AG10803 (cell line): ENCODE measurements at places on chromosomes 1 and 21.

DNA sequence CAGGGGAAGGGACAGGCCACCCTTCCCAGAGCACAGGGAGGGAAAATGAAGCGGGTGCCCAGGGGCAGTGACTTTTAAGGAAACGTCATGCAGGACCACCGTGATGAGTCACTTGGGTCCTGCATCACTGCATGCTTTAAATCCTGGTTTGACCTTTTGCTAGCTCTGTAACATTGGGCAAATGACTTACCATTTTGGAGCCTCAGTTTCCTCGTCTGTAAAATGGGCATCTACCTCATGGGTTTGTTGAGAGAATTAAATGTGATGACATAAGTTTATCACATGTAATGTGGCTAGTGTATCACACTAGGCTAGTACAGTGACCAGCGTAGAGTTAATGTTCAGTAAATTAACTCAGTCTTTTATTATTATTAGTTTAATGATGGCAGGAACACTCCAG is 114.8 kb upstream of the IGSF21 start:
- no peak for DNase-seq

GRCh38 chr1:183173828-183174227 is 12.2 kb upstream of the LAMC2 start:
- DNase-seq, result no peak

DNA sequence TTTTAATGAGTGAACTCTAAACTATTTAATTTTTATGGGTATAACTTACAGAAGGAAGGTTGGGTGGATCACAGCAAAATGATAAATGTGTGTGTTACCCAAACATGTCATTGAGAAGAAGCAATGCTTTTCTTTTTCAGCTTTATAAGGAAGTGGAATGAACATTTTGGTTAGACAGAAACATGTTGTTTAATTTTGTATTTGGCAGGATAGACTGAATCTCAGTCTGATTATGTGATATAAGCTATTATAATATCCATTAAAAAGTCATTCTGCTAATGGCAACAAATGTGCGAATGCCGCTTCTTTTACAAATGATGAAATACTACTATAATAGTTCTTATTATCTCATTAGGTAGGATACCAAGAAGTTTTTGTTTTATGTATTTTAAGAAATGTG is 281.9 kb upstream of the ZRANB2 start:
- DNase-seq, result no peak

DNA sequence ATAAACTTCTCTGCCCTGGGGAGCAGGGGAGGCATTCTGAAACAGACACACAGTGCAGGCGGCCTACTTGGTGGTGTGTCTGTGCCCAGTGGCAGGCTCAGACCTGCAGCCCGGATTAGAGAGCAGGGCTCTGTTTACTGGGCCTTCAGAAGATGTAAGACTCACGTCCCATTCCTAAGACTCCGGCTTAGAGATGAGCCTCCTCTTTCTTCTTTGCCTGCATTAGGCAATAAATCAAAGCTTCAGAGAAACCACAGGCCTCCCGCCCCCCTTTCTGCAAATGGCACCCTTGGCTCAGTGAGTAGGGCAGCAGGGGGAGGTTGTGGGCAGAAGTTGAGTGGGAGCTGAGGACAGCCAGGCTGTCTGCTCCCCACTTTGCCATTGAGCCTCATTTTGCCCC is 35.8 kb downstream of the LGR6 start:
- no peak for DNase-seq

DNA sequence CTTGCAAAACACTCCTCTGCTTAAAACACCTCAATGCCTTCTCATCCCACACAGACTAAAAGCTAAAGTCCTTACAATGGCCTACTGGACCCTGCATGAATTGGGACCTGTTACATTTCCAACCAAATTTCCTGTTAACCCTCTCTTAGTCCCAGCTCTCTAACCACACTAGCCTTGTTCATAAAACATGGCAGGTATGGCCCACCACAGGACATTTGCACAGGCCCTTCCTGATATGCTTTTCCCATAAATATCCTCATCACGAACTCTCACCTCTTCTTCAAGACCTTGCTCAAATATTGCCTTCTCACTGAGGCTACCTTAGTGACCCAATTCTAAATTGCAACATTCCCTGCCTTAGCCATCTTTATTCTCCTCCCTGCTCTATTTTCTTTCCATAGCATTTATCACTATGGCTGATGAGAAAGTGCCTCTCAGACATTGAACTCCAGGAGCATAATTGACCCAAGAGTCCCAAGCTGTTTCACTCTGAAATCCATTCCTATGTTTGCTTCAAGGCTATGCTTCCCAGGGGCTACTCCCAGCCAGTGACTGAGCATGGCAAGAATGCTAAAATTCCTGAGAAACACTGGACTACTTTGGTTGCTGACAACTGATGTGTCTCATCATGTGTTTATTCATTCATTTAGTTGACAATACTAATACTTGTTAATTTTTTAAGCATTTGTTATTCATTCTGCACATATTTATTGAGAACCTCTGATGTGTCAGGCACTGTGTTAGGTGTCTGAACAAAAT is 2.7 kb upstream of the PALMD start:
- peak; percentile 65 for DNase-seq
